ENCODE measurements at places on chromosomes 5 and 9. TPM values are rescaled to one million over a fixed set of nuclear protein-coding genes. Genes with fewer than 3 reads are reported as not detected.

GABBR2 gene
- total RNA-seq: 0.13 TPM

G3BP1 gene
- total RNA-seq: 138 TPM

CATSPER3 gene
- 0.41 TPM for total RNA-seq

HACD4 gene
- 1.1 TPM for total RNA-seq

OR2V2 gene
- total RNA-seq: not detected

FOXD1 gene
- 12.2 TPM for total RNA-seq

IFNE gene
- total RNA-seq: 1.8 TPM

SLC6A3 gene
- total RNA-seq: 0.87 TPM

NUTM2G gene
- total RNA-seq: not detected

CACNA1B gene
- total RNA-seq: 0.05 TPM

EQTN gene
- 0.22 TPM for total RNA-seq
